ENCODE measurements at places on chromosomes 3 and 15.

DNA sequence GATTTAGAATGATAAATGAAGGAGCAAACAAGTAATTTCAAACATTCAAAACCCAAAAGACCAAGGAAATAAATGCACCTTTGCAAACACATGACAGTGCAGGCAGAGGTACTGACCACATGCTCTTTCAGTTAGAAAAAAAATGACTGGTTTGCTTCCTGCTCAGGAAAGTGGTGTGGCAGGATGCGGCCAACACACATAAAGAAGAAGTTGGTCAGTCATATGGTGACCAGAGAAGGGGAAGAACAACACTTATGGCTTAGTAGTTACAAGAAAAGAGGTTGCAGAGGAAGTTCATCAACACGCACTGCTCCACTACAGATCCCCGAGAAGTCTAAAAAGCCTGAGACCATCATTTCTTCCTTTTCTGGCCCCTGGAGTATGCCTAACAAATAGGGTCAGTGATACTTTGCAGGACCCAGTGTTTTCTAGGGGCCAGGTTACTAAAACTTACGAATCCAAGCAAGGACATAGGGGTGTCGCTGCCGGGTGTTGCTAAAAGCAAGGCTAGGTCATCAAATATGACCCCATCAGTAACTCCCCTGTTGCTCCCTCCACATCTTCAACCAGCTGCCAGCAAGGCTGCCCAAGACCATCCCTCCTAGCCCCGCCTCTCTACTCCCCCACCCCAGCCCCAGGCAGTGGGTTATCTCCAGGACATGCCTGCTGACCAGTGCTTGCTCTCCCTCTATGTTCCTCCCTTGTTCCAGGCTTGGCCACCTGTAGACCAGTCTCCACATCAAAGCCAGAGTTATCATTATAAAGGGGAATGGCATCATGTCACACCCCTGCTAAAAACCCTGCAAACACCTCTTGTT lies 11.2 kb downstream of the ATP8B4 start:
- no peak for DNase-seq

DNA sequence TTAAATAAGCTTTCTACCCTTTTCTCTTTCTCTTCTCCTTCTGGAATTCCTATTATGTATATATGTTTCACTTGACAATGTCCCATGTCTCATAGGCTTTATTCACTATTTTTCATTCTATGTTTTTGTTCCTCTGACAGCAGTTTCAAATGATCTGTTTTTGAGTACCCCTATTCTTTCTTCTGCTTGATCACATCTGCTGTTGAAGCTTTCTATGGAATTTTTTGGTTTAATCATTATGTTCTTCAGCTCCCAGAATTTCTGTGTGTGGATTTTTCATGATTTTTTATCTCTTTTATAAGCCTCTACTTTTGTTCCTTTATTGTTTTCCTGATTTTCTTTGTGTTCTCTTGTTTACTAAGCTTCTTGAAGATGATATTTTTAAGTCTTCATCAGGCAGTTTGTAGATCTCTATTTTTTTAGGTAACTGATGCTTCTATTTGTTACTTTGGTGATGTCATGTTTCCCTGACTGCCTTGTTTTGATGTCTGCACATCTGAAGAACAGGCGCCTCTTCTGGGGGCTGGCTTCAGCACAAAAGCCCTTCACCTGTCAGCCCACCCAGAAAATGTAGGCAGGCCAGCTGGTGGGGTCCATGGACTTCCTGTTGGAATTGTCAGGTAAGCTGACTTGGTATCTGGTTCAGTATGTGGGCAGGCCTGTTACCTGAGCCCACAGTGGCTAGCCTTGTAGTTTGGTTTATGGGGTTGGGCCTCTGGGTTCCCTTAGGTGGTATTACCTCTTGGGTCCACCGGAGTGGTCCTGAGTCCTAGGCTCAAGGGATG lies 15.8 kb downstream of the FAM227B start:
- DNase-seq = no peak

DNA sequence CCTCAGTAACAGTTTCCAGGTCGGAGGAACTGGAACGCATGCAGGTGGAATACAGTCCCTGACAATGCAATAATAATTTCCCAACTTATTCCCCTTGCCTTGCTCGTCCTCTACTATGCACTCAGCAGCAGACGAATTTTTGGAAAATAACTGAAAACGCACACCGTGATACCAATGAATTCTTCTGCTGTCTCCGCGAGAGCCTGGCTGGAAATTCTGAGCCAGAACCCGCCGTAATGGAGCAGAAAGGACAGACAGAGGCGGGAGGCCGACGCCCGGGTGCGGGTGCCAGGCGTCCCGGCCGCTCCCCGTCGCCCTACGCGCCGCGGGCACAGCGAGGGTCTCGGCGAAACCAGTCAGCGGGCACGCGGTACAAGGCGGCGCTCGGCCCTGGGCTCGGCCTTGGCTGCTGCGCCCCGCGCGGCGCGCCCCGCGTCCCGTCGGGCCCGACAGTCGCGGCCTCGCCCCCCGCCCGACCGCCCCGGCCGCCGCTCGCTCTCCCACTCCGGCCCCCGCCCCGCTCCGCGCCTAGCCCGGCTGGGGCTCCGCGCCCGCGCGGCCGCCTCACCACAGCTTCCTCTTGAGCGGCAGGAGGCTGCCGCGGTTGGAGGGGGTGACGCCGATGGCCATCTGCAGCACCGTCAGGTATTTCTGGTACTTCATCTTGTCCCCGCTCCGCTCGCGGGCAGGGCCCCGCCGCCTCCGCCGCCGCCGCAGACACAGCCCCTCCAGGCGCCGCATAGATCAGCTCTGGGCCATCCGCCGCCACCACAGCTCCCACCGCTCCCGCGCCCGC lies 114.5 kb upstream of the GOLGA8J start:
- DNase-seq = no peak

DNA sequence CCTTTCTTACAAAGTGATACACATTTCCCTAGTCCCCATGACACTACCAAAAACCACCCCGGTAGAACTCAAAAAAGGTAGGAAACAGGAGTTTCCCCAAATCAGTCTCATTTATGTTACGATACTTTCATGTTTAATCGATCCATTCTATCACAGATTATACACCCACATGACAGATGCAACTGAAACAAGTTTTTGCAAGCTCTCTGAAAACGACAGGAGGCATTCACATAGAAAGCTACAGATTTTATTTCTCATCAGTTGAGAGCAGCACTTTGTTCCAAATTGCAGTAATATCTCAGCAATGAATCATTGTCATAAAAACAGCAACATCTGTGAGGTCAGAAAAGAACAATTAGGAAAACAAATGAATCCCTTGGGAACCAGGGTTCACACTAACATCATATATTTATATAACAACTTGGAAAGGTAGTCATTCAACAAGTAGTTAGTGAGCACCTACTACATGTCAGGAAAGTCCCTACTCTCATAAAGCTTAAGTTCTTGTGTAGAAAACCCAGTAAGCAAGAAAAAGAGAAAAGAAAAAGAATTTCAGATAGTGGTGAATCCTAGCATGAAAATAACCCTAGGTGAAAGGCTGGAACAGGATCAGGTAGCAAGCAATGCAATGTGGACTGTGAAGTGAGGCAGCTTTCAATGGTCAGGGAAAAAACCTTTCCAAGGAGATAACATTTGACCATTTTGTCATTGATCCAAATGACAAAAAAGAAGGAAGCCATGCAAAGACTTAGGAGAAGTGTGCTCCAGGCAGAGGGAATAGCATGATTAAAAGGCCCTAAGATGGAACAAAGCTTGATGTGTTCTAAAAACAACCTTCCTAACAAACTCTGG lies 8.3 kb downstream of the PLD1 start:
- no peak for DNase-seq

DNA sequence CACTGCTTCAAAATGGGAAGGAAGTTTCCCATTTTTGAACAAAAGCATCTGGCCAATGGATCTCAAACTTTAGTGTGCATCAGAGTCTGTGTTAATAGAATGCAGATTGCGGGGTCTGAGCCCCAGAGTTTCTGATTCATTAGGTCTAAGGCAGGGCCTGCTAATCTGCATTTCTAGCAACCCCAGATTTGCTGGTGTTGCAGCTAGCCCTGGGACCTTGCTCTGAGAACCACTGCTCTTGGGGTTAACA lies 30.7 kb upstream of the USP3 start:
- DNase-seq = no peak

- DNase-seq = no peak
These were observed 34.3 kb downstream of the RNU5B-1 start for GRCh38 chr15:65338823-65339222.

DNA sequence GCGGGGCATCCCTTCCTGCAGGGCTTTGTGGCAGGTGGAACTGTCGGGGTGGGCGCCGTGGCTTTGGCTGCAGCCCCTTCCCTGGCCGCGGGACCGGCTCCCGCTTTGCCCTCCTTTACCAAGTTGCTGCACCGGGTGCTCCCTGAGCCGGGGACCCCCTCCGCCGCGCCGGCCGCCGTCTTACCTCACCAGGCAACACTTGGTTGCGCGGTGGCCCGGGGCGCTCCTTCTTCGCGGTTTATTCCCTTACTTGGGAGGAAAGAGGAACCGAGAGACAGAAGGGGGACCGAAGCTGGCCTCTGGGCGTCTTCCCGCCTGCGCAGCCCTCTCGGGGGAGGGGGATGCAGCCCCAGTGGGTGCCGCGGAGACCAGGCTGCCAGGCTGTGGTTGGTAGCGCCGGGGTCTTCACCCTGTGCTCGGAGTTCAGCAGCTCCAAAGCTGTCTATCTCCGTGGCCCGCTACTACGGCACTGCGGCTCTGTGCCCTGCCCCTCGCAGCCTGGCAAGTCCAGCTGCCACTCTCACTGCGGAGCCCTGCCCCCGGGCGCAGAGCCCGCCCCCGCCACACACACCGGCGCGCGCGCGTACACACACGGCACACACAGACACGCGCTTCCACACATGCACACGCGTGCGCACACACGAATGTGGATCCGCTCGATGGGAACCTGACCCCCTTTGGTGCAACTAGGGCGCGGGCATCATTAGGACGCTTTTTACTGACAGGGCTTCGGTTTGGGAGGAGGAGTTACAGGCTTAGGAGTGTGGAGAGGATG lies at the start of gene DGKG:
DGKG (minus strand) TSS at position 473 of the 775 bp plus-strand sequence. CDS start 41,775 bp downstream, outside the sequence.
- peak; percentile 65 for DNase-seq

DNA sequence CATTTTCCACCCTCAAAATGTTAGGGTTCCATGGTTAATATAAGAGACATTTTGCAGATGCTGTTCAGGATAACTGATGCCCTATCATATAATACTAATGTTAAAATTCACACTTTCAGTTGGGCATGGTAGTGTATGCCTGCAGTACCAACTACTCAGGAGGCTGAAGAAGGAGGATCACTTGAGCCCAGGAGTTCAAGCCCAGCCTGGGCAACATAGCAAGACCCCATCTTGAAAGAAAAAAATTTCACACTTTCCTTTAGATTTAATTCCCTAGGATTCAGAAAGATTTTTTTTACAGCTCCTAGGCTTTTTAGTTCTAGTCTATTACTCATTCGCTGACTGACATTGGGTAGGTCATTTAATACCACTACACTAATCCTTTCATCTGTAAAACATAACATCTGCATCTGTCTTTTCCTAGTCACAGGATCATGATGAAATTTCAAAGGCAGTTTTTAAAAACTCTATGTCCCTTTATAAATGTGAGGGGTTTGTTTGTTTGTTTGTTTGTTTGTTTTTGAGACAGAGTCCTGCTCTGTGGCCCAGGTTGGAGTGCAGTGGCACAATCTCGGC lies 103.7 kb downstream of the MYO5A start:
- DNase-seq = no peak

Data from activated effector memory CD4-positive, alpha-beta T cell treated with anti-CD3 and anti-CD28 coated beads, Interleukin-2, amount 50 U/mL, for 16 hours (primary cell).